ENCODE measurements at places on chromosomes 1 and 21. TPM values are rescaled to one million over a fixed set of nuclear protein-coding genes. Genes with fewer than 3 reads are reported as not detected.

- DNase-seq, result peak; percentile 81
Measured at GRCh38 chr21:34280389-34280795, 83.4 kb upstream of the KCNE2 start.

GRCh38 chr1:110425612-110426152 is 18.2 kb upstream of the LAMTOR5 start:
- peak; percentile 63 for DNase-seq

Gene DR1
- total RNA-seq, result 36.6 TPM

- no peak for DNase-seq
Measured at GRCh38 chr1:3249631-3250501, 180.9 kb downstream of the PRDM16 start.

DNA sequence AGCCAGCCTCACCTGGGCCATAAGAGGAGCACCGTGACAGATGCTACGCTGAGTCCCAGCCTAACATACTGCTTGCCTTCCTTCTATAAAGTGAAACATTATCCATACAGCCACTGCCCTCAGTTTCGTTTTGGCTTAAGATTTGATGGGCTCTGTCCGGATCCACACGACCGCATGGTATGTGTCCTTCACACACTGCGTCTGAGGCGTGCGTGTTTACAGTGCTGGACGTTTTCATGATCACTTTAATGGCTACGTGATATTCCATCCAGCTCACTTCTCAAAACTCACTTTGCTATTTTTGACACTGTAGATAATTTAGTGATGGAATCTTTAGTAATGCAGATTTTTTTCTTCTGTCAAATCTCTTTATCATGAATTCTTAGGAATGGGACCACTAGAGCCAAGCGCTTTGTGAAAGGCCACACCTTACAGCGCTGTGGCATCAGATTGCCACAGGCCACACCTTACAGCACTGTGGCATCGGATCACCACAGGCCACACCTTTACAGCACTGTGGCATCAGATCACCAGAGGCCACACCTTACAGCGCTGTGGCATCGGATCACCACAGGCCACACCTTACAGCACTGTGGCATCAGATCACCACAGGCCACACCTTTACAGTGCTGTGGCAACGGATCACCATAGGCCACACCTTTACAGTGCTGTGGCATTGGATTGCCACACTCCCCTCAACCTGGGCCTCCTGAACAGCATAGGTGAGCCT is 47.1 kb downstream of the PRDM15 start:
- no peak for DNase-seq

Gene ACTN2
- total RNA-seq, result 4.0 TPM

Gene CELA2A
- total RNA-seq, result not detected

DNA sequence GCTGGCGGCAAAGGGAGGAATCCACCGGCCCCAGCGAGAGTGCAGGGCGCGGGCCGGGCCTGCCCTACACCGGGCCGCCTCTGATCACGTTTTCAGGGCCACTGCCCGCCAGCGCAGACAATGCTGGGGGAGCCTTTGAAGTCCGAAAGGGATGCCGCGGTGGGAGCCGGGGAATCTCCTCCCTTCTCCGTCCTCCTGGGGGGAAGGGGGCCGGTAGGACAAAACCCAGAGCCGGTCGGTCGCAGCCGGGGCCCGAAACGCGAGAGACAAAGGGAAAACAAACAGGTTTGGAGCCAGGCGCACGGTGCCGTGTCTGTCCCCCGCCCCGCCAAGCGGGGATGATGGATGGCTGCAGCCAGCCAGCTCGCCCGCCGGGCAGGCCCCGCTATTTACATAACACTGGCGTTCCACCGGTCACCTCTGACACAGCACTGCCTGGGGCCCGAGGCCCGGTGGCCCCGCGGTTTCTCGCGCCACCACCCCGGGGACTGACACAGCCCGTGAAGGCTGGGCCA is 92.0 kb downstream of the CASZ1 start:
- DNase-seq, result no peak

DNA sequence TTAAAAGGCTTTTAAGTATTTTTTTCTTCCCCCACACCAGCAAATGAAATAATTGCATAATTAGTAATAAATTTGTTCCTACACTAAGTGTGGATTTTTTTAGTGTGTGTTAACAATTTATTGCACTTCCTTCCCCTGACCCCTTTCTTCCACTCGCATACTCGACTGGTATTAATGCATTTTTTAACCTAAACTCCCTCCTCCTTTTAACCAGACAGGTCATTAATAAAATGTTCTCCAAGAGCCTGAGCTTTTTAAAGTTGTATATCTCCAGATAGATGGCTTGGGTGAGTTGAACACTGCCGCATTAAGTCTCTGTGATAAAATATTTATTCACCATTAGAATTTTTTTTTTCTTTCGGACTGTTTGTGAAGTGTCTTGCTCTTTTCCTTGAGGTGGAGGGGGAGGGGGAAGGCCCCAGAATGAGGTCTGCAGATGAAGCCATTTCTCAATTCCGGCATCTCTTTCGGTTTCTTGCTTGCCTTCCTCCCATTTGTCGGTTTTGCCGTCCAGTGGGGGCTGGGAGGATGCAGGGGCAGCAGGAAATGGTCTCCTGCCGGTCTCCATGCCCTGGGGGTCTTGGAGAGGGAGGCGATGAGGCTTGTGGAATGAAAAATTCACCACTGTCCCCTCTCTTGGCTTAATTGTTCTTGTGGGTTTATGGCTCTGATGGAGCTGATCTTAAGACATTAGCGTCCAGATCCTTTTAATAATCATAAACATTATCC is 64.1 kb upstream of the ACTL8 start:
- DNase-seq, result no peak

- DNase-seq, result no peak
Measured at GRCh38 chr1:231642618-231643017, 16.0 kb downstream of the DISC1 start.

GRCh38 chr1:21447311-21447710 is 7.4 kb downstream of the NBPF3 start:
- no peak for DNase-seq

Gene OR2W3
- total RNA-seq, result 0.73 TPM

- DNase-seq, result no peak
Measured at GRCh38 chr1:8004803-8005573, 21.1 kb downstream of the ERRFI1 start.

Gene FCN3
- not detected for total RNA-seq

DNA sequence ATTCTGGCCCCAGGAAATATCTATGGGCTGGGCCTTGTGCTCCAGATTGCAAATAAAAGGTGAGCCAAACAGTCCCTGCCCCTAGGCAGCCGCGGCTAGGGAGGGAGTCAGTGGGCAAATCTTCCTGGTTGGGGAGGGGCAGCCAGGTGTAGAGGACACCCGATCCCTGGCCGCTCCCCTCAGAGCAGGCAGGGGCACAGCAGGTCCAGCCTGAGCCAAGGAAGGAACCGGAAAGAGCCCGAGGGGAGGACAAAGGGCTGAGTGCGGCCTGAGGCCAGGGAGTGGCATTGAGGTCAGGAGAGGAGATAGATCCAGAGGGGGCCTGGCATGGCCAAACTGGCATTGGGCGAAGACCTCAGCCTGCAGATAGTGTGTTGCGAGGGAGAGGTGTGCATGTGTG is 36.6 kb upstream of the ARF1 start:
- DNase-seq, result no peak

- DNase-seq, result no peak
Measured at GRCh38 chr1:152768847-152769533, 6.0 kb upstream of the LCE1F start.

Gene CLCNKB
- 0.45 TPM for total RNA-seq

Gene RGS7
- 12.5 TPM for total RNA-seq

DNA sequence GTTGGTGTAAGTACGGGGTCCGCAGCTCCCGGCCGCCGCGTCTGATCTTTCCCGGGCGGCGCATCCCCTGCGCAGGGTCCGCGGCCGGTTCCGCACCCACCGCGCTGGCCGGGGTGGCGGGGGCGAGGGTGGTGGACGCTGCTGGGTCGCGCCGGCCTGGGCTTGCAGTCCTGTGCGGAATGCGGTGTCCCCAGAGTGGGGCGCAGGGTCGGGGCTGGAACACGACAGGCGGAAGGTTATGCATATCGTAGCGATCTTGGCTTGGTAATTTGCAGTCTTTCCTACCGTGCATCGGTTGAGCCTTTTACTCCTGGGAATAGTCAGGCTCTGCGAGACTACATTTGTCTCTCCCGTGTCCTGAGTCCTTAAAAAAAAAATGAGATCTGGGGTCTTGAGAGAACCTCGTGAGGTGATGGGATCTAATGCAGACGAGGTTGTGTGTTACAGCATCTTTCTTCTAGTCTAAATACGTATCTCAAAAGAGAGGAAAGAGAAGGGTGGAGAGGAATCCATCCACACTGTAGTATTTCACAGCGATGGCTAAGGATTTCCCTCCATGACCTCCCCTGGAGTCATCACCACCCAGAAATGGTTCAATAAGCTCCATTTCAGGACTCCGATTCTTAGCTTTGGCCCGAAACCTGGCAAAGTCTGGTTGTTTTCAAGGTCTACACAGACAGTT is 572 bp downstream of the ATP1B1 start:
- no peak for DNase-seq

Gene LHX4
- total RNA-seq, result 0.91 TPM
